ENCODE measurements at places on chromosomes 12 and 14.

DNA sequence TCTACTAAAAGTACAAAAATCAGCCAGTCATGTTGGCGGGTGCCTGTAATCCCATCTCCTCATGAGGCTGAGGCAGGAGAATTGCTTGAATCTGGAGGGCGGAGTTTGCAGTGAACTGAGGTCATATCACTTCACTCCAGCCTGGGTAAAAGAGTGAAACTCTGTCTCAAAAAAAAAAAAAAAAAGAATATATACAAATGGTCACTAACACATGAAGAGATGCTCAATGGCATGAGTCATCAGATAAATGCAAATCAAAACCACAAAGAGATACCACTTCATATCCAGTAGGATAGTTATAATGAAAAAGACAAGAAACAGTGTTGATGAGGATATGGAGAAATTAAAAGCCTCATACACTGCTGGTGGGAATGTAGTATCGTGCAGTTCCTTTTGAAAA, 33.6 kb upstream of the METAP2 start:
- no peak for DNase-seq

- no peak for DNase-seq
These were observed 1.7 kb downstream of the BTBD6 start for GRCh38 chr14:105250008-105250366.

DNA sequence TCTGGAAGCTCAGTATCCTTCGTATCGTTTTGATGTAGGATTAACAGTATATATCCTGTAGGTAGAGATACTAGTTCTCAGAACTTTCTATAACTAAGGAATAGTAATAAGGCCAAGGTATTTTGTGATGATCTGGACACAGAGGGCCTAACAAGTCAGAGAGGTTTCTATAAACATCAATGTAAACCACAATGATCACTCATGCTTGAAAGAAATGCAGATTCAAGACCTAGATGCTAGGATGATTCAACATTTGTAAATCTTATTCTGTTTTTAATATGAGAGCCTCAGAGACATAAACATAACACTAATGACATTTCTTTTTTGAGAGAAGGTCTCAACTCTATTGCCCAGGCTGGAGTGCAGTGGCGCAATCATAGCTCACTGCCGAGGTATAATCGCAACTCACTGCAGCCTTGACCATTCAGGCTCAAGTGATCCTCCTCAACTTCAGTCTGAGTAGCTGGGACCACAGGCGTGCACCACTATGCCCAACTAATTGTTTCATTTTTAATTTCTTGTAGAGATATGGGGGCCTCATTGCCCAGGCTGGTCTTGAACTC, 16.2 kb downstream of the SUPT16H start:
- no peak for DNase-seq

DNA sequence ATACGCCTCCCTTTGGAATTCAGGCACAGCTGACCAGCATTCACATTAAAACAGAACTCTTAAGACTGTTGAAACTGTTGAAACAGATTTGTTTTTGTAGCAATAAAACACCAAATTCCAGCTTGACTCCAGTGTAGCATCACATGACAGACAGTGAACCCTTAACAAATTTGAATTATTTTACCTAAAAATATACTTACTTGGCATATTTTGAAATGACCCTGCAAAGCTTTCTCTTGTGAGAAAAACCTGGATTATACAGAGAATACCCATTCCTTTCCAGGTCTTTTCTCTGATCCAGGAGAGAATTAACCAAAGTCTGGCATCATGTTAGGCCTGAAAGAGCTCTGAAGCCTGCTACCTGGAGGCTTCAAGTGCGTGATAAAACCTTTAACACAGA, 410.3 kb downstream of the FOXG1 start:
- no peak for DNase-seq

DNA sequence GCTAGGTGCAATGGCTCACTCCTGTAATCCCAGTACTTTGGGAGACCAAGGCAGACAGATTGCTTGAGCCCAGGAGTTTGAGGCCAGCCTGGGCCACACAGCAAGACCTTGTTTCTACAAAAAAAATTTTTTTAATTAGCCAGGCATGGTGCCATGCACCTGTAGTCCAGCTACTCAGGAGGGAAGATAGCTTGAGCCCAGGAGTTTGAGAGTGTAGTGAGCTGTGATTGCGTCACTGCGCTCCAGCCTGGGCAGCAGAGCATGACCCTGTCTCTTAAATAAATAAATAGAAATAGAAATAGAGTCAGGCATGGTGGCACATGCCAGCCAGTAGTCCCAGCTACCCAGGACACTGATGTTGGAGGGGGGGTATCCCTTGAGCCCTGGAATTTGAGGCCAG, 36.7 kb upstream of the CLIP1 start:
- no peak for DNase-seq
